AML-193 (cell line): ENCODE measurements at places on chromosomes 3 and 15.

DNA sequence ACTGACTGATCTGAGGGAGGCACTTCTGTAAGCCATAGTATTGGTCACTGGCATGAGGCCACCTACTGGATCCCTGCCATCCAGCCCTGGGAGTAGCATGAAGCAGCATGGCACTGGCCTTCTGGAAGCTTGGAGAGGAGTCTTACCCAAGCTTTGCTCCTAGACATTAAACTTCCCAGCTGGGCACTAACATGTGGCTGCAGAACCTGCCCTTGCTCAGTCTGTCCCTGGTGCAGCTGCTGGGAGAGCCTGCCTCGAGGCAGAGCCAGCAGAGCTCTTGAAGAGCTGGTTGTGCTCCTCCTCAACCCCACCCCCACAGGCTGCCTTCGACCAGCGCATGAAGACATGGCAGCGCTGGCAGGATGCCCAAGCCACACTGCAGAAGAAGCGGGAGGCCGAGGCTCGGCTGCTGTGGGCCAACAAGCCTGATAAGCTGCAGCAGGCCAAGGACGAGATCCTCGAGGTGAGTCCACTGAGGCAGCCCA lies 17.1 kb upstream of the SNX22 start:
- DNase-seq, result no peak

GRCh38 chr3:187811585-187812250 lies 66.5 kb upstream of the BCL6 start:
- peak; percentile 18 for DNase-seq

GRCh38 chr15:80288131-80288530 lies 36.1 kb upstream of the CTXND1 start:
- no peak for DNase-seq

DNA sequence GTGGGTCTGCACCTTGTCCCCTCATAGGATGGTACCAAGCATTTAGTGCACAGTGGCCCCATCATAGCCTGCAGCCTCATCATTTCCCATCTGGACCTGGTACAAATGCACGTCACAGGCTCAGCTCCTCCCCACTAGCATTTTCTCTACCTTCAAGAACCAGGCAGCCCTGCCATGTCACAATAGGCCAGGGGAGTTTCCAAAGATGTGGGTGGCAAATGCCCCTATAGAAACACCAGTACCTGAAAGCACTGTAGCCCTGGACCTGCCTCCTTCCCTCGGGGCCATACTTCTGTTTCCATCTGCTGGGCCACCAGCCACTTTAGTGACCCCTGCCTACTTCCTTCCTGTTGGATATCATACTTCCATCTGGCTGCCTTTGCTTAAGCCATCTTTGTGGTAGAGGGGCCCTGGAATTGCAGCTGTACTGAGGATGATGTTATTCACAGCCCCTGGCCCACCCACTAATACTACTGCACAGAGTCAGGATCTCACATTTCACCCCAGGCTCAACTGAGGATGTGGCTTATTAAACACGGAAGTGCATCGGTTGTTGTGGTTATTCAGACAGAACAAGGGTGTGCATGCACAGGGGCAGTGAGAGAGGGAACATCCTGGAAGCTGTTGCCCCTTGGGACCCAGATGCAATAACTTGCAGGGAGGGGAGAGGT lies 3.8 kb downstream of the TCTA start:
- DNase-seq, result peak; percentile 88

DNA sequence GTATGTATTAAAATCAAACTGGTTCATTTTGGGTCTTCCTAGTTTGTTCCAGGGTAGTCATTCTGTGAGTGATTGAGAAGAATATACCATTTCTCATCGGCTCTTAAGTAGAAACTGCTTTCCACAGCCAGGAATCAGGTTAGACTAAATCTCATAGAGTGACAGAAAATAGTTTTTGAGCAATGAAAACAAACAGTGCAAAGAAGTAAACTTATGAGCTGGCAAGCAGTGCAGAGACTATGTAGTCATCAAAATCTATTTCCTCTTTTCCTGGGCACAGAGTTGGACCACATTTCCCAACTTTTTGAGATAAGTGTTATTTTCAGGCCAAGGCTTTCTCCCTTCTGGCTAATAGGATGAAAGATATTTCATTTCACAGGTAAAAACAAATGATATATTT lies 66.5 kb downstream of the UBE3A start:
- DNase-seq, result no peak

GRCh38 chr3:32913790-32914446 lies 37.5 kb upstream of the CCR4 start:
- DNase-seq, result no peak

- DNase-seq, result no peak
Observed at GRCh38 chr3:60000311-60001105, 950.7 kb upstream of the CFAP20DC start.

GRCh38 chr3:29871087-29871486 lies 590.2 kb downstream of the RBMS3 start:
- no peak for DNase-seq

DNA sequence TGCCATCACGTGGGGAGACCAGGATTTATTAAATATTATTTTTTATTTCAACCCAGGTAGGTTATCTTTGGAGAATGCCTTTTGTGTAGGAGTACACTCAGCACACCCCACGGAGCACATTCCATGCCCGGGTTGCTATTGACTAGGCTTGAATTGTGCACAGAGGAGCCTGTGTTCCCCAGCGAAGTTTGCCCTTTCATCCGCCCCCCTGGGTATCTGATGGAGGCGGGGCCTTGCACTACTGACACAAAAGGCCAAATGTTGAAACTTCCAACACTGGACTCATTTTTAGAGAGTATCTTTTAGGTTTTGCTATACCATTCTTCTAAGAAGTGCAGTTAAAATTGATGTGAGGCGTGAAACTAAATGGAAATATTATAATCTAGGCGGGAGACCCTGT lies 39.3 kb upstream of the PPP4R2 start:
- no peak for DNase-seq

GRCh38 chr3:165206454-165207266 lies 10.5 kb upstream of the SLITRK3 start:
- DNase-seq, result peak; percentile 30

- no peak for DNase-seq
Observed at GRCh38 chr3:73101881-73102280, 40.4 kb downstream of the EBLN2 start.

DNA sequence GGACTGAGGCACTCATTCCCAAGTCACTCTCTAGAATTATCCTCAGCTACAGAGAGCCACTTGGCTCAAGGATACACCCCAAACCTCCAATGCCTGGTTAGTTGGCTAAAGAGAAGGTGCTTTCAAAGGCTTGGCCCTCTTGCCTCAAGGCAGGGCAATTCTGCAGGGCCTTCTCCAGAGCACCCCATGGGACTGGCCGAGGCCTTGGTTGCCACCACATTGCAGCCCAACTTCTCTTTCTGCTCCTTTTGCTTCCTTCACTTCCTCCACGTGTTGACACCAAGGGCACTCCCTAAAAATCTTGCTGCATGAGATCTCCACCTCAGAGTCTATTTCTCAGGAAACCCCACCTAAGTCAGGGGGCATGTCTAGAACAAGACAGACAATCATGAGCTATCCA lies 36.7 kb downstream of the MEGF11 start:
- no peak for DNase-seq

GRCh38 chr15:31308185-31308639 lies 18.4 kb upstream of the KLF13 start:
- DNase-seq, result no peak

DNA sequence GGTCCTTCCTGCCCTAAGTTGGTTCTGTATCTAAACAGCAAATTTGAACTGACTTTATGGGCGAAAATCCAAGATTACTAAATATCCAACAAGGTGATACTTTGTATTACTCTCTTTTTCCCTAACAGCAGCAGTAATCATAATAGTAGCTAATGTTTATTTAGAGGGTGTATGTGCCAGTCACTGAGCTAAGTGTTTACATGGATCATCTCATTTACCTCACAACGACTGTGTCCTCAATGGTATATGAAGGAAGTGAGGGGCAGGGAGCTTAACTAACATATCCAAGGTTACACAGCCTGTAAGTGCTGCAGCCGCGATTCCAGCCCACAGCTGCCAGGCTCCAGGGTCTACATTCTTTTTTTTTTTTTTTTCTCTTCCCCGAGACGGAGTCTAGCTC lies 10.3 kb upstream of the LRRC34 start:
- DNase-seq, result no peak

DNA sequence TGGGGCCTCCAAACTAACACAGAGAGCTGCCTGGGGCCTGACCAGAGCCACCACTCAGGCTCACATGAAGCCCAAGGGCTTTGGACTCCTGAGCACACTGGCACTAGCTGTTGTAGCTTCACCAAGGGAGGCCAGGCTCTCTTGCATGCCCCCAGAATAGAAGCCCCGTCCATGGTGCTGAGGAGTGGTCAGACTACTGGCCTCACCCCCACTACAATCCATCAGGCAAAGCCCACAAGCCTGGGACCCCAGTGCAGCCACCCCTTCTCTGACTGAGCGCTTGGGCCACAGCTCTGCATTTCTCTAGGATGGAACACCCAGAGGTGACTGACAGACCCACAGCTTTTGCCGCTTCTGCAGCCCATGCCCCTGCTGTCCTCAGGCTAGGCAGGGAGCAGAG lies 180.8 kb downstream of the PYDC2 start:
- DNase-seq, result no peak

GRCh38 chr15:85984241-85984640 lies 95.4 kb upstream of the AGBL1 start:
- no peak for DNase-seq

GRCh38 chr3:177571944-177572315 lies 374.6 kb upstream of the TBL1XR1 start:
- DNase-seq, result no peak

GRCh38 chr15:40787344-40787841 lies 17.6 kb downstream of the C15orf62 start:
- peak; percentile 74 for DNase-seq

DNA sequence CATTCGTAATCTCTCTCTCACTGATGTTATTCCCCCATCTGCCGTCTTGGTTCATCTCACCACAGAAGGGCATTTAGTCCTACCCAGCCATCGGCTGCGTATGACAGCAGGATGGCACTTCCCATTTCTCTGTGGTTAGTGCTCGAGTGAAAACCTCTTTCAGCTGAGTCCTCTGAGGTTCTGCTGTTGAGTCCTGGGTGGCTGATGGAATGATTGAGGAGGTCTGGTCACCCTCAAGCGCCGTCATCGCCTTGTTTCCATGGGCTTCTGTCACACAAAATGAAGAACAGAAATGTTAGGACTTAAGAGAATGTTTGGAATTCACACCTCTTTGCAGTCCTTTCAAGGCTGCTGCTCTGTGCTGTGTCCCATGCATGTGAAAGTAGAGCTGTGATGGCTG lies 9.4 kb upstream of the SACM1L start:
- DNase-seq, result peak; percentile 67

DNA sequence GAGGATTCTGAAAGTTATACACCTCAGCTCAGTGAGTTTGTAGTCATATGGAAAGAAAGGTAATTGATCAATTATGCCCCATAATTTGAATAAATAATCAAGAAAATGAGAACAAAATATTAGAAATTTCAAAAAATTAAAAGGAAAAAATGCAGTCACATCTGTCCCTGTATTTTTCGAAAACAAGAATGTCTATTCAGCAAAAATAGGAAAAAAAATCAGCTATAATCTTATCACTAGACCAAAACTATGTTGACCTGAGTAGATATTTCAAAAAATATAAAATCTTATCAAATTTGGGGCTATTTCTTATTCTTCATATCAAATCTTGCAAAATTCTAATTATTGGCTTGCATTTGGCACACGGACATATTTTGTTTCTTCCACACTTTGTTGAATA lies 501.2 kb upstream of the CNTN3 start:
- no peak for DNase-seq

DNA sequence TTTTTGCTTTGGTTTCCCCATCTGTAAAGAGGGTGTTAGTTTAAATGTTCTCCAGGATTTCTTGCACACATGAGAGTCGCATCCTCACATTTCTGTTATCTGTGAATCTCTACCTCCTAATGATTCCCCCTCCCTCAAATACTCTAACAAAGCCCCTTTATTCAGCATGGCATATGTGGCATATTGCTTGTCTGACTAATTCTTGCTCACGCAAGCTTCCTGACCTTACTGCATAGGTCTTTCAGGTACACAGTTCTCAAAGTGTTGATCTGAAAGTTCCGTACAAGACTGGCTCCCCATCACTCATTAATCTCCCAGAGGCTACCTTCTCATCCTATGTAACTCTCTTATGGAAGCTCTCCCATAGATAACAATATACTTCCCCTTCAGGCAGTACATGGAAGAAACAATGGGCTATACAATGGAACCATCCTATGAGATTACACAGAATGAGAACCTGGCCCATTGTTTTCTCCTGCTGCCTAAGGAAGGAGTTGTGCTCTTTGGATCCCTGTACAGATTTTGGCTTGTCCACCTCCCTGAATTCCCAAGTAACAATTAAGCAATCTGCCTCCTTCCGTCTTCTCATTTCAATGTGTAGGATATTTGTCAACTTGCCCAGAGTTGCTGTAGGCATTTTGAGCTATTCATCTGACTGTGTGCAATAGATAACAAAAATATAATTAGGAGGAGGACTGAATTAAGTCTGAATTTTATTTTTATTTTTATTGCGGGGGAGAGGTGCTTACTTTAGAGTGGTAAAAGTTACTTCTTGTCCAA lies 51.0 kb downstream of the PPARG start:
- DNase-seq, result no peak

DNA sequence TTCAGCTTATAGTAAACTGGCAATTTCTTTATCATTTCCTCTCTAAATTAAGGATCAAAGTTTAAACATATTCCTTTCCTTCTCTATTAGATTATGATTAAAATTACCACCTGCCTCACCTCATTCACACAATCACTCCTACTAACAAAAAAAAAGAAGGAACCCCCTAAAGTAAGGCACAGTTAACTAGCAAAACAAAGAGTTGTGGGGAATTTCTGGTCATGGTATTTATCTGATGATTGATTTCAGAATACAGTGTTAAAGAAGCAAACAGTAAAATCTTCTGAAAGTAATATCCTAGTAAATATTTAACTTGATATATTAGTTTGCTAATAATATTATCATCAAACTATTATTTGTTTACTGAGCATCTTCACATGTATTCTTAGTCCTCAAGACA lies 8.8 kb downstream of the GBE1 start:
- no peak for DNase-seq

- DNase-seq, result no peak
Observed at GRCh38 chr3:115930168-115930567, 306.9 kb downstream of the GAP43 start.

DNA sequence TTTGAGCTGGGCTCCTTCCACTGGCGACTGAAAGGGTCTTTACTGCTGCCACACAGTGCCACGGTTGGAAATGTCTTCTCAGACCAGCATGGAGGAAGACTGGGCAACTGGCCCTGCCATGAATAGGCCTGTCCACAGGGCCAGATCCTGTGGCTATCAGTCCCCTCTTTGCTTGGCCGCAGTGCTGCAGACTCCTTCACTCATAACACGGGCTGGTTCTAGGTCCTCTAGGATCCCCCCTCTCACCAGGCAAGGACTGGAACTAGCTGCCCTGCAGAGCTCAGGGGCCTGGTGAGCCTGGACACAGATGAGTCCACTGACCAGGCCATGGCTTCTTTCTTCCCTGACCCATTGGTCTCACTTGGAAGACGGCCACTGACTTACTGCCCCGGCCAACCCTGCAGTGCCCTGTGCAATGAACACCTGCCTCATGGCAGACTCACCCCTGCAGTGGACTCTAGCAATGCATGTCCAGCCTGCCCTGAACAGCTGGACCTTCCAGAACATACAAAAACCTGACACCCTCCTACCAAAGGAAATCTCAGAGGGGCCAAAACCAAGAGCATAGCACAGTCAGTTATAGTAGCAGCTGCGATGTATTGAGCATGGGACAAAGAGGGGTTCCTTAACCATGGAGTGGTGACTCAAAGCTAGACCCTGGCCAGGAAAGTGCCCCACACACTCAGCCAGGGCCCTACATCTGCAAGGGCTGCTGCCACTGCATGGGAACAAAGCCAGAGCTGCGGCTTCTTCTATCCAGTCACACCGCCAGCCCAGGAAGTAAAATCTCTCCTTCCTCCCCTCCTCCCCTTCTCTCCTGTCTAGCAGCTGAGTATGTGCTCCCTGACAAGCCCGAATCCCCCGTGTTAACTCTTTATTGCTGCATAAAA lies 72.1 kb upstream of the ITGA11 start:
- no peak for DNase-seq
